ENCODE measurements at places on chromosomes 1 and 21.

DNA sequence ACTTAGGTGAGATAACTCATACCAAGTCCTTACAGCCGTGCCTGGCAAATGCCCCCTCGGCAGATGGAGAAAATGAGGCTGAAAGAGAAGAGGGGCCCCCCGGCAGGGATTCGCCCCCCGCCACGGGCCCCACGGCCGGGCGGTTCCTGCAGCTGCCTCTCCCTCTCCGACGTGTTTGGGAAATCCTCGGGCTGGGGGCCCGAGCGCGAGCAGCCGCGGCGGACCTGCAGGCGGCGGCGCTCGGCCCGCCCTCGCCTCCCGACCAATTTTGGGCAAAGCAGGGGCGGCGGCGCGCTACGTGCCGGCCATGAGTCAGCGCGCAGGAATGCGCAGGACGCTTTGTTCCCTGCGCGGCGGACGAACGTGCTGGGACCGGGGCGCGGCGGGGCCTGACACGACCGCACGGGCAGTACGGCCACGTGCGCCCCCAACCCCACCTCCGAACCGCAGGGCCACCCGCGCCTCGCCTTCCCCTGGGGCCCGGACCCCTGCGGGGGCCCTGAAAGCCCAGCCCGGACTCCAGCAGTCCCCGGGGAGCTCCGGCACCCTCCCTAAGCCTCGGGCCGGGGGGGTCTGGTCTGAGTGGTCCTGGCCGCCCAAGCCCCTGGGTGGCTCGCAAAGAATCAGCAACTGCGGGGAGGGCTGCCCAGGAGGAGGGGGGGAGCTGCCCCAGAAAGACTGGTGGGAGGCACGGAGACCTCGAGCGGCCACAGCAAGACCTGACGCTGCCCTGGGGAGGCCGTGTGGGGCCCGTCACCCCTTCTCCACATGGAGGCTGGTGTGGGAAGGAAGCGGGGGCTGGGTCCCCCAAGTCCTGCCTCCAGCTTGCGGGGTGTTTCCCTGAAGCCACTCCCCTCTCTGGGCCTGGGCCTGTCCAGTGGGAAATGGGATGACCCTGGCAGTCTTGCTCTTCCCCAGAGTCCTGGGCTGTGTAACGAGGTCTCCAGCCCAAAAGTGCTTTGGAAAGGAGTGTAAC is 11.9 kb upstream of the EDN2 start:
- peak; percentile 71 for DNase-seq

GRCh38 chr21:34075091-34075425 is 1.7 kb downstream of the MRPS6 start:
- no peak for DNase-seq

DNA sequence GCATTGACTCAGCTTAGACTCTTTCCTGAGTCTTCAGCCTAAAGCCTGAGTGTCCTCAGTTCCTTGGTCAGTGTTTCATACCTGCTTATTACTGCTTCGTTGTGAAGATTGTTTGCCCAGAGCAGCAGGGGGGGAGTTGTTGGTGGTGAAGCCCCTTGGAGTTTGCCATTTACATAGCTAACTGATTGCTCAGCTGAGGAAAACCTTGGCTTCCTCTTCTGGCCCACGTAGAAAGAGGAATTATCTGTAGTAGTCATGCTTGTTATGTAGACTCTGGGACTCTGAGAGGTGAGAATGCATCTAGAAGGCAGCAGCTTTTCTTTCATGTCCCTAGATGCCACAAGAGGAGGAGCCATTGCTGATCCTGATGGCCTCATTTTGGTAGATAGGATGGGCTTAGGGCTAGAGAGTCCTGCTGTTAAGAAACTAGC is 125.9 kb downstream of the MAST2 start:
- DNase-seq = no peak

DNA sequence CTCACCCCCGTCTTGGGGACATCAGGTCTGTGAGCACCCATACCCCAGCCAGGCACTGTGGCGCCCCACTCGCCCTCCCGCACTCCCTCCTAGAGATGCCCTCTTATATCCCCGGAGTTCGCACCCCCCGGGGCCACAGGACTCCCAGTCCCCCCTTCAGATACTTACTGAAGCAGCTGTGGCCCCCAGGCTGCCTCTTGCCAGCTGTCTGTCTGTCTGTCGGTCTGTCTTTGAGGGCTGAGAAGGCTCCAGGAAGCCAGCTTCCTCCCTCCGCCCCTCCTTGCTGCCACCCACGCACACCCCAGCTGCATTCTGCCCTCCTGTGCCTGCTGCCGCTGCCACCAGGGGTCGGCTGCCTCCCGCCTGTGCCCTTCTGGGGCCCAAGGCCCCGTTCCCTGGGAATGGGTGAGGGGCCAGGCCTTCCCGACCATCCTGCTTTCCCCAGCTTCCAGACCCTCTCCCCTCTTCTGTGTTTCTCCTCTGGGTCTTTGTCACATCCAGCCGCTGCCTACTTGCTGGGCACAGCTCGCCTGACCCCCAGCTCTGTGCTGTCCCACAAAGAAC is at the start of gene PTPN7:
Gene PTPN7 (minus strand): TSS at position 226 of the 564 bp plus-strand sequence. CDS start 1,200 bp downstream, outside the sequence.
- DNase-seq = peak; percentile 94

DNA sequence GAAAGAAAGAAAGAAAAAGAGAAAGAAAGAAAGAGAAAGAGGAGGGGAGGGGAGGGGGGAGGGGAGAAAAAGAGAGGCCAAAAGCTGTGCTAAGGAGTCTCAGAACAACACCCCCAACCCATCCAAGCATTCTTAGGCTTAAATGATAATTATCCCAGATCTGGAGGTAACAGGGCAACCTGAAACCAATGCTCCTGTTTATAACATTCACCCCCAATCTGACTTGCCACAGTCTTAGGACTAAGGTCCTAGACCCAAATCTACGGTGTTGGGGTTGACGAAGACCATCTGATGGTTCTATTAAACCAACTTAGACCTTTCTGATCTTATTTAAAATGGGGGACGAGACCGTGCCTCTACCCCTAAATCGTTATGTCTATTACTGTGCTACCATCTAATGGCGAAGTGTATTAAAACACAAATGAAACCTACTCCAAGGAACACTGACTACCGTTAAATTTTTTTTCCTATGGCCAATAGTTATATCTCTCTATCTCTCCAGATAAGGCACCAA is 119.3 kb upstream of the CDC42BPA start:
- no peak for DNase-seq

DNA sequence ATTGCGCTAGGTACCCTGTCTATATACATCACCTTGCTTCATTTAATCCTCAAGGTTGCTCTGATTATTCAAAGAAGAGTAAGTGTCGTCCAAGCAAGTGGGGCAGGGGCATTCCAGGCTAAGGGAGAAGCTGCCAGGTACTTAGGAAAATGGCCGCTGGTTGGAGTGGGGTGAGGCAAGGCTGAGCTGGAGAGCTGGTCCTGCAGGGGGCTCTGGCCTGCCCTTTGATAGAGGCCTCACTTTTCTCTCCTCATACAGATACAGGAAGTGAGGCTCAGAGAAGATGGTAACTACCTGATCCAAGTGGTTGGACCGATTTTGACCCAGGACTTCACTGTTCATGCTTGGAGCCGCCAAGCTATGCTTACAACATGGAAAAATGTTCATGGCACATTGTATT is 86.9 kb upstream of the ZBTB40 start:
- DNase-seq = no peak

DNA sequence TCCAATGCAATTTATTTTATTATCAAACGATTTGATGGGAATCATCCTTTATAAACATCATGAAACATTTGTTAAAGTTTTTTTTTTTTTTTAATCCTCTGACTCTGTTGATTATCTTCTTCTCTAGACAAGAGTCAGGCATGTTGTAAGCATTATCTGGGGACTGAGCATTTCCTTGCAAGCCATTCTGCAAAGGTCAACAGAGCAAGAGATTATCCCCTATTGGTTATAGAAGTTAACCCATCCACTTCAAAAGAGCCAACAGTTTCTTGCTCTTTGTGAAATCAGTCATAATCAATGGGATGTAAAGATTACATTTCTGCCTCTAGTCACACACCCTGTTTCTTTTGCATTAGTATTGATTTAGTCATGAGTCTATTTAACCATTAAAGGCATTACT is 368.8 kb upstream of the ADGRL4 start:
- DNase-seq = no peak

- no peak for DNase-seq
These were observed 1.7 kb downstream of the ALDH9A1 start for GRCh38 chr1:165696625-165697100.

DNA sequence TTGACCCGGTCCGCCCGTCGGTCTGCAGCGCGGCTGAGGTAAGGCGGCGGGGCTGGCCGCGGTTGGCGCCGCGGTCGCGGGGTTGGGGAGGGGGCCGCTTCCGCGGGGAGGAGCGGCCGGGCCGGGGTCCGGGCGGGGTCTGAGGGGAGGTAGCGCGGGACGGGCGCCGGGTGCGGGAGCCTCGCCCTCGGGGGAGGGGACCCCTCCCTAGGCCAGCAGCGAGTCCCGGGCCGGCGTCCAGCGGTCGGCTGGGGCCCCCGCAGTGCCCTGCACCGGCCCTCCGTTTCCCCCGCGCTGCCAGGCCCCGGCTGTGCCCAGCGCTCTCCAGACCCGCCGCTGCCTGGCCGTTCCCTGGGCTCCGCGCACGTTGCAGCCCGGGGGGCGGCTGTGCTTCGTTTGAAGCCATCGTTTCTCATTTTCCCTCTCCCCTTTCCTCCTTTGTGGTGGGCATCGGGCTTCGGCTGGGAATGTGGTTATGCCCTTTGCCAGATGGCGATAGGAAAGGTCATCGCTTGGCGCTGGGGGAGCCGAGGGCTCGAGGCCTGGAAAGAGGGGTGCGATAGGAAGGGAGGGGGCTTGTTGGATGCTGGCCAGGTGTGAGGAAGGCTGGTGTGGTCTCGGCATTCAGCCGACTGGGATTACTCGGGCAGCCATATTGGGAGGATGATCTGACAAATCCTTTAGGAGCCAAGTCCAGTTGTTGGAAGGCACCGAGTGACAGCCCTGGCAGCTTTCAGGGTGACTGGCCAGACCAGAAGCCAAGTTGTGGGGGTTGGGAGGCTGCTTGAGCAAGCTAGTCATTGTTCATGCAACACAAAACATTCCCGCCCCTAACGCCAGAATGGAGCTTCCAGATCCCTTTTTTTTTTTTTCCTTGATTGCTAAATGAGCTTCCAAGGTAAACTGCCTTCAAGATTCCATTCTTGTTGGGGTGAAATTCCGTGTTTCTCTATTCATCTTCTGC is 753 bp downstream of the KIF1B start:
- peak; percentile 56 for DNase-seq

DNA sequence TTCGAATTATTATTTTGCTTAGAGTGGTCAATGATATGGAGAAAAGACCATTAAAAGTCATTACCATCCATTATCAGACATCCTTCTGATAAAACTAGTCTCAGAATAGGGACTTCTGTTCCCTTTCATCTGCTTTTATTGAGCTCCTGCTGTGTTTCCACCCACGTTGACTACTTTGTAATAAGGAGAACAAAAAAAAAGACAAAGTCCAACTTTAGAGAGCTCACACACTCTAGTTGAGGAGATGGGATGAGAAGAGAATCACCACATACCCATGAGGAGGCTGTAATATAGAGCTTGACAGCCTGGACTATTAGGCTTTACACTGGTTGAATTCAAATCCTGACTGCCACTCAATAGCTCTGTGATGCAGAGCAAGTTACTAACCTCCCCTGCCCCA is 27.8 kb upstream of the ALDH9A1 start:
- no peak for DNase-seq

GRCh38 chr21:41821756-41822431 is 55.0 kb upstream of the RIPK4 start:
- no peak for DNase-seq

DNA sequence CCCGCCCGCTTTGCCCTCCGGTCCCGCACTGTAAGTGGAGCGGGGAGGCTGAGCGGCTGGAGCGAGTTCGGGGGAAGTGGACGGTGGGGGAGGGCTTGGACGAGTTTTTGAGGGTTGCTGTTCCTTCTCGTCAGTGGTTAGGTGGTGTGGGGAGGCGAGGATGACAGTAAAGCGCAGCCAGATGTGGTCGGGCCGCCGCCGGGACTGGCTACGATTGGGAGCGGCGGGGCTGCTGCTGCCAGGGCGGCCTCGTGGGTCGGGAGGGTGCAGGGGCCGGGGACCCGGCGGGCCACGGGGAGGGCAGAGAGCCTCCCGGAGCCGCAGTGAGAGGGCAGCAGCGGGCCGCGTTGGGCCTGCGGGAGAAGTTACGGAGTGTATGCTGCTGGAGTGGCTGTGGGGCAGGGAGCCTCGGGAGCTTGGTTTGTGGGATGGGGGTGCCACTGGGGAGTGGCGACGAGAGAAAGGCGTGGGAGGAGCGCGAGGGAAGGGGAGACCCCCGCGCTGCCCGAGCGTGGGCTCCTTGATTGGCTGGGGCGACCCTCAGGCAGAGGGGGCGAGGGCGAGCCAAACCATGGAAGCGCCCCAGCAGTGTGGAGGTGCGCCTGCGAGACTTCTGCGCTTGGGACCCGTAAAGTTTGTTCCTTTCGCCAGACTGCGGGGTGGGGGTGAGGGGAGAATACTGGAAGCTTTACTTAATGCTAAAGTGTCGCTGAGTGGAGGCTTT is 2.1 kb downstream of the ADGRL2 start:
- peak; percentile 4 for DNase-seq

GRCh38 chr1:114113411-114114184 is 40.1 kb downstream of the SYT6 start:
- DNase-seq = no peak

- no peak for DNase-seq
These were observed 4.7 kb downstream of the RIMKLA start for GRCh38 chr1:42385283-42385682.

DNA sequence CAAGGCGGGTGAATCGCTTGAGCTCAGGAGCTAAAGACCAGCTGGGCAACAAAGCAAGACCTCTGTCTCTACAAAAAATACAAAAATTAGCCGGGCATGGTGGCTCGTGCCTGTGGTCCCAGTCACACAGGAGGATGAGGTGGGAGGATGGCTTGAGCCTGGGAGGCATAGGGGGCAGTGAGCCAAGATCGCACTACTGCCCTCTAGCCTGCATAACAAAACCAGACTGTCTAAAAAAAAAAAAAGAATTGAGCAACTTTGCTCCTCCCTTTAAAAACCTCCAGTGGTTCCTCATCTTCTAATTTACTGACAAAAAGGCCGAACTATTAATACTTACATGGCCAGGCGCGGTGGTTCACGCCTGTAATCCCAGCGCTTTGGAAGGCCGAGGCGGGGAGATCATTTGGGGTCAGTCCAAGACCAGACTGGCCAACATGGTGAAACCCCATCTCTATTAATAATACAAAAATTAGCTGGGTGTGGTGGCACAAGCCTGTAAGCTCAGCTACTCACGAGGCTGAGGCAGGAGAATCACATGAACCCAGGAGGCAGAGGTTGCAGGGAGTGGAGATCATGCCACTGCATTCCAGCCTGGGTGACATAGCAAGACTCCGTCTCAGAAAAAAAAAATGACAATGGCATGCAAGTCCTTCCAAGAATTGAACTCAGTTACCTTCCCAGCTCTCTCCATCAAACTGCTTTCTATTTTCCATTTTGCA is 4.4 kb downstream of the ACBD3 start:
- no peak for DNase-seq

DNA sequence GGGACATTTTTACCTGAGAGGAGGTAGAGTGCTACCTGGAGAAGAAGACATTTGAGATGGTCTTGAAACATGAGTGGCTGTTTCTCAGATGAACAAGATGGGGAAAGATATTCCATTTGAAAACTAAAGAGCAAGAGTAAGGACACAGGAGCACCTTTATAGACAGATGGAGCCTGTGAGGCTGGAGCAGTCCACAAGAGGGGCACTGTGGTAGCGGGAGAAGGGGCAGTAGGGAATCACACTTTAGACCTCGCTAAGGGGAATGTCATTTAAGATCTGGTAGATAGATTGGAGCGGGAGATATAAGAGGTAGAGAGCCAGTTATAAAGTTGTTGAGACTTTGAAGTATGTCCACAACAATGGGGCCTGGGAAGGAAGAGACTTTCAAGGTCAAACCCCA is 23.4 kb downstream of the DYNLT5 start:
- DNase-seq = no peak

- no peak for DNase-seq
These were observed 3.4 kb downstream of the ATP1A4 start for GRCh38 chr1:160154790-160155189.

GRCh38 chr1:6348511-6349191 is 44.9 kb downstream of the ACOT7 start:
- peak; percentile 74 for DNase-seq
